ENCODE measurements at places on chromosomes 2 and 18.

DNA sequence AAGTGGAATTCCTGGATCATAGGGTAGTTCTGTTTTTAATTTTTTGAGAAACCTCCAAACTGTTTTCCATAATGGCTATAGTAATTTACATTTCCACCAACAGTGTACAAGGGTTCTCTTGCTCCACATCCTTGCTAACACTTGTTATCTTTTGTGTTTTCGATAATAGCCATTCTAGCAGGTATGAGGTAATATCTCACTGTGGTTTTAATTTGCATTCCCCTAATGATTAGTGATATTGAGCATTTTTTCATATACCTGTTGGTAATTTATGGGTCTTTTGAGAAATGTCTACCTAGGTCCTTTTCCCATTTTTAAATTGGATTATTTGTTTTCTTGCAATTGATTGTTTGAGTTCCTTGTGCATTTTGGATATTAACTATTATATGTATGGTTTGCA, 39.6 kb downstream of the DIS3L2 start:
- no peak for DNase-seq

DNA sequence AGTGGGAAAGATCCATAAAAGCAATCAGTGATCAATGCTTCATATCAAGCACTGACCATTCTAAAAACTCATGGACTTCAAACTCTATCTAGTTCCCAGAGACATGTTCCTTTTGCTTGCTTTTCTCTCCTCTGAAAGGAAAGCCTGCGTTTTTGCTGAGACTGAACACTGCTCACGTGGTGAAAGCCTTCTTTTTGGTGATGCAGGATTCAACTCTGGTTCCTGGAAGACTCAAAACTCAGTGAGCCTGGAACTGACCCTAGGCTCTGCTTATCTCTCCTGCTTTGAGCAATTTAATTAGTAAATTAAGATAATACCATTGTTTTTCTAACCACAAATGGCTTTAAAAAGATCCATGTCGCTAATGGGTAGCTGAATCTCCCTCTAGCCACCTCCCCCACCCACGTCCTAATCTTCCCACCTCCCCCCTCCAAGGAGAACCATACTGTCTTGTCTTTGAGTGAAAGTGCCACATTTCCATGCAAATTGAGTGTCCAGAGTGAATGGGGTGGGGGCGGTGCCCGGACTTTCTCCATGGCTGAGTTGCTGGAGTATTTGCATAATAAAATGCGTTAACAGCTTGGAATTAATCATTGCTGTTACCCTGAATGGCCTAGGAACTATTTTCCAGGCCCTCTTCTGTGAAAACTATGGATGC, 130.5 kb downstream of the BCL11A start:
- no peak for DNase-seq

DNA sequence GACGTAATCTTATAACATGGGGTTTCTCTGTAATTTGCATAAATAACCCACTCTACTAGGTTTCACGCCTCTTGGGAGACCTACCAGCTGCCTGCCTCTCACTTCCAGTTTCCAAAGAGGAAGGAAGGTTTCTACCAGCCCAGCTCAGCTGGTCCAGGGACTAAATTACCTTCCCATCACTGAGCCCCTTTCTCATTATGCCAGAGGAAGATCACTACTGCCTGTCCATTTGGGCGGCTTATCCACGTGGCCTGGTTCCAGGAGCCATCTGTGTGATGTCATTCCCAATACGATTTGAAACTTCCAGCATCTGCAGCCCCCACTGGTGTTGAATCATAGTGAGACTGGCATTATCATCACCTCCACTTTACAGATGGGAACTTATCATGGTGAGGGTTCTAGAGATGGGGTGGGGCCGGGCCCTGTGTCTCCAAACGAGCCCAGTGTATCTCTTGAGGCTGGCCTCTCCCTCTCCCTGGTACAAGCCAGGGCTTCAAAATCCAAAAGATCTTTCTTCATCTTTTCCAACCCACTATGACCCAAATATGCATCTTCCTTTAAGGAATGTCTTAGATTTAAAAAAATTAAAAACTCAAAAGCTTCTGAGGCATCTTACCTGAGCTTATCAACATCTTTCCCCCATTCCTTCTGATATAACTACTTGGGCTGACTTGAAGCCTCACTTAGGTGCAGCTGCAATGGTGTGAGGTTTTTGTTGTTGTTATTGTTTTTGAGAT, 140.8 kb downstream of the DDX1 start:
- DNase-seq: no peak

- no peak for DNase-seq
Measured at GRCh38 chr2:225340923-225341322, 58.6 kb upstream of the NYAP2 start.

- DNase-seq: no peak
Measured at GRCh38 chr2:191158193-191158592, 7.4 kb upstream of the STAT4 start.

GRCh38 chr2:241339839-241340630, 16.1 kb upstream of the FARP2 start:
- no peak for DNase-seq
